Esophagus (tissue), 2 donors: ENCODE measurements at places on chromosomes 3 and 15. TPM values are rescaled to one million over a fixed set of nuclear protein-coding genes. Genes with fewer than 3 reads are reported as not detected.

The USP19 gene
- polyA plus RNA-seq: 19.4 TPM

The WDR49 gene
- polyA plus RNA-seq: 0.18 TPM

The AADAC gene
- polyA plus RNA-seq: 0.75 TPM

The LRTM1 gene
- not detected for polyA plus RNA-seq

The BRK1 gene
- polyA plus RNA-seq: 148 TPM

The ANXA2 gene
- polyA plus RNA-seq: 2,098 TPM
